ENCODE measurements at places on chromosomes 7 and 10.

- no peaks in the 10 kb centered on the region for H3K36me3 ChIP-seq
- no peak overlapping the region for H3K4me3 ChIP-seq
Measured at GRCh38 chr10:103042908-103043307, 124.8 kb downstream of the CNNM2 start.

- DNase-seq = no peak
- H3K27ac ChIP-seq = no peak overlapping the region
- peaks cover 10% of the 10 kb centered on the region for H3K4me1 ChIP-seq
- H3K4me3 ChIP-seq = no peak overlapping the region
- peaks cover 9% of the 10 kb centered on the region for H3K27me3 ChIP-seq
Measured at GRCh38 chr7:945147-945555, 9.3 kb downstream of the ADAP1 start.

GRCh38 chr10:110836706-110837105 is 35.0 kb upstream of the PDCD4 start:
- DNase-seq = no peak
- H3K4me3 ChIP-seq = no peak overlapping the region
- H3K36me3 ChIP-seq = no peaks in the 10 kb centered on the region
- no peaks in the 10 kb centered on the region for H3K27me3 ChIP-seq
- H3K4me1 ChIP-seq = peaks cover 19% of the 10 kb centered on the region

- H3K27ac ChIP-seq = no peak overlapping the region
- no peak for DNase-seq
- H3K36me3 ChIP-seq = peaks cover 8% of the 10 kb centered on the region
Measured at GRCh38 chr7:92956575-92956974, 120.2 kb upstream of the CDK6 start.

GRCh38 chr10:52644373-52645186 is 128.0 kb downstream of the MBL2 start:
- no peak overlapping the region for H3K4me3 ChIP-seq
- DNase-seq = no peak
- H3K27me3 ChIP-seq = no peaks in the 10 kb centered on the region
- peaks cover 5% of the 10 kb centered on the region for H3K4me1 ChIP-seq

- DNase-seq = no peak
- H3K27ac ChIP-seq = no peak overlapping the region
- no peaks in the 10 kb centered on the region for H3K36me3 ChIP-seq
- H3K4me1 ChIP-seq = no peaks in the 10 kb centered on the region
- H3K27me3 ChIP-seq = no peaks in the 10 kb centered on the region
Measured at GRCh38 chr7:41183741-41184140, 519.1 kb downstream of the INHBA start.

GRCh38 chr7:2568521-2569223 is 9.9 kb downstream of the IQCE start:
- no peak overlapping the region for H3K4me3 ChIP-seq
- peaks cover 1% of the 10 kb centered on the region for H3K4me1 ChIP-seq
- no peaks in the 10 kb centered on the region for H3K27me3 ChIP-seq
- no peaks in the 10 kb centered on the region for H3K36me3 ChIP-seq

DNA sequence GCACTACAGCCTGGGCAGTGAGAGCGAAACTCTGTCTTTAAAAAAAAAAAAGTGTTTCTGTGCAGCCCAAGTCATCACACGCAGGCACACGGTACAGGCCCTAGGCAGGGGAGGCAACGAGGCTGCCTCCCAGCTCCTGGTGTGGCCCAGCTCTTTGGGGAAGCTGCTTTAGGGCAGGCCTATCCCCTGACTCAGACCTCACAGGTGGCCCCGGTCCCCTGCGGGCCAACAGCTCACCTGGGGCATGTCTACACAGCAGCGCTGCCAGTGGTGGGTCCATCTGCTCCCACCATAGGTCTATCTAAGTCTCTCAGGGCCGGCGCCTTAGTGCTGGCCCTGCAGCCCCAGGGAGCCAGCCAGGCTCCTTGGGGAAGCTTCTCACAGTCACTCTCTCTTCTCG is 31.4 kb downstream of the ZAN start:
- H3K4me3 ChIP-seq = no peak overlapping the region
- H3K4me1 ChIP-seq = no peaks in the 10 kb centered on the region
- no peaks in the 10 kb centered on the region for H3K36me3 ChIP-seq
- no peak overlapping the region for H3K27ac ChIP-seq
- no peaks in the 10 kb centered on the region for H3K27me3 ChIP-seq

DNA sequence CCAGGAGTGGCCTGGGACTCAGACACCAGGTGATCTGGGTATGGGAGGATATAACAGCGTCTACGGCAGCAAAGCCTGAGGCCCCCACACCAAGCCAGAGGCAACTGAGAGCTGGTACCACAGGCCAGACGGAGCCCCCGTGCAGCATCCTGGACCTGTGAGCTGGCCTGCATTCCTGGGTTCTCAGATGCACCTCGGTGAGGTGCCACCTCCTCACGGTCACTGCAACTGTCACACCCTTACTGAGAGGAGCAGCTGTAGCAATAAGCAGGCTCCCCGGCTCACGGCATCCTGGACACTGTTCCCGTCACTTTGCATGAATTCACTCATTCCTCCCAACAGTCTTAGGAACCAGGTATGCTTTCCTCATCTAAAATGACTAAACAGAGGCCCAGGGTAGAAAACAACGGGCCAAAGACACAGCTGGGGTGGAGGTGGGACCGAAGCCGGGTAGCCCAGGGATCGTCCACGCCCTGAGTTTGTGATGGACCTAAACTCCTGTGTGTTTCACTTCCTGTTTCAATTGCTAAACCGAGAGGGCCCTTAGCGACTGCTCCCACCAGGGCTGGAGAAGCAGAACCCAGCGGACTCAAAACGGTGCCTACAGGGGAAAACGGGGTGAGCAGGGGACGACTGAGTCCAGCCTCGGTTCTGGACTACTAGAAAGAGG is 98.7 kb downstream of the CTBP2 start:
- H3K4me1 ChIP-seq = peaks cover 13% of the 10 kb centered on the region
- no peaks in the 10 kb centered on the region for H3K36me3 ChIP-seq
- H3K27ac ChIP-seq = no peak overlapping the region
- no peak for DNase-seq
- no peak overlapping the region for H3K4me3 ChIP-seq

GRCh38 chr10:61902445-61903220 is 1.1 kb downstream of the ARID5B start:
- H3K27me3 ChIP-seq = no peaks in the 10 kb centered on the region
- H3K36me3 ChIP-seq = peaks cover 12% of the 10 kb centered on the region
- H3K4me3 ChIP-seq = peak overlapping the region; percentile 94
- H3K4me1 ChIP-seq = peaks cover 43% of the 10 kb centered on the region
- peak overlapping the region; percentile 98 for H3K27ac ChIP-seq

GRCh38 chr10:74825371-74826141 is 844 bp upstream of the KAT6B start:
- peak; percentile 52 for DNase-seq
- peaks cover 8% of the 10 kb centered on the region for H3K36me3 ChIP-seq
- H3K4me3 ChIP-seq = peak overlapping the region; percentile 92
- peaks cover 55% of the 10 kb centered on the region for H3K4me1 ChIP-seq
- H3K27me3 ChIP-seq = no peaks in the 10 kb centered on the region
- peak overlapping the region; percentile 98 for H3K27ac ChIP-seq

DNA sequence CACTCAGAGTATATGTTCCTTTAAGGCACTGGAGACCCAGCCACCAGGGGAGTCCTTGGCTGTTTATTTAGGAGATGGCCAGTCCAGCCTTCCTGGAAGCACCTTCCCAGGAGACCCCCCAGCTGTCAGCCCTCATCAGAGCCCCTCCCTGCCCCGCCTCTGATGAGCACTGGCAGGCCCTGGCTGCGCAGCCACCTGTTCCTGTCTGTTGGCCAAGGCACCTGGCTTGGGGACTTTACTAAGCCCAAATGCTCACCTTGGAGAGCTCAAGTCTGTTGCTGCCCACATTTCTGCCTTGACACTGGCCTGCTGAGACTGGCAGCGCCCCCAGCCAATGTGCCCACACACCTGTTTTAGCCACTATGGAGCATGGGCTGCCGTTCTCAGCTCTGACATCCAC is 124.7 kb downstream of the ELMO1 start:
- H3K27ac ChIP-seq = no peak overlapping the region
- no peak overlapping the region for H3K4me3 ChIP-seq
- peaks cover 44% of the 10 kb centered on the region for H3K36me3 ChIP-seq
- no peak for DNase-seq
- no peaks in the 10 kb centered on the region for H3K27me3 ChIP-seq
- peaks cover 25% of the 10 kb centered on the region for H3K4me1 ChIP-seq

- no peak for DNase-seq
- H3K27me3 ChIP-seq = peaks cover 4% of the 10 kb centered on the region
- H3K27ac ChIP-seq = no peak overlapping the region
Measured at GRCh38 chr7:21850531-21851285, 95.0 kb downstream of the CDCA7L start.

GRCh38 chr7:149422914-149423301 is 38.0 kb downstream of the ZNF777 start:
- no peak for DNase-seq
- H3K4me3 ChIP-seq = peak overlapping the region; percentile 38
- peaks cover 2% of the 10 kb centered on the region for H3K4me1 ChIP-seq
- peaks cover 14% of the 10 kb centered on the region for H3K27me3 ChIP-seq
- H3K27ac ChIP-seq = no peak overlapping the region
- H3K36me3 ChIP-seq = no peaks in the 10 kb centered on the region

- H3K4me1 ChIP-seq = peaks cover 1% of the 10 kb centered on the region
- no peak overlapping the region for H3K27ac ChIP-seq
- H3K27me3 ChIP-seq = peaks cover 53% of the 10 kb centered on the region
- H3K4me3 ChIP-seq = peak overlapping the region; percentile 56
Measured at GRCh38 chr7:33904681-33905388, 504 bp upstream of the BMPER start.

DNA sequence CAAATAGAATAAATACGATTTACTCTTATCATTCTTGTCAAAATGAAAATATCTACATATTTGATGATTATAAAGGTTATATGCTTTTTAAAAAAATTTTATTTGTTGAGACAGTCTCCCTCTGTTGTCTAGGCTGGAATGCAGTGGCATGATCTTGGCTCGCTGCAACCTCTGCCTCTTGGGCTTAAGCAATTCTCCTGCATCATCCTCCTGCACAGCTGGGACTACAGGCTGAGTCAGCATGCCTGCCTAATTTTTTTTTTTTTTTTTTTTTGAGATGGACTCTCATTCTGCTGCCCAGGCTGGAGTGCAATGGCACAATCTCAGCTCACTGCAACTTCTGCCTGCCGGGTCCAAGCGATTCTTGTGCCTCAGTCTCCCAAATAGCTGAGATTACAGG is 48.9 kb downstream of the PUS7 start:
- H3K4me3 ChIP-seq = no peak overlapping the region
- H3K36me3 ChIP-seq = peaks cover 7% of the 10 kb centered on the region
- no peaks in the 10 kb centered on the region for H3K4me1 ChIP-seq
- no peak for DNase-seq

- H3K27me3 ChIP-seq = peaks cover 5% of the 10 kb centered on the region
- H3K4me3 ChIP-seq = no peak overlapping the region
- H3K36me3 ChIP-seq = no peaks in the 10 kb centered on the region
- no peak for DNase-seq
- no peaks in the 10 kb centered on the region for H3K4me1 ChIP-seq
Measured at GRCh38 chr7:115906731-115907130, 123.8 kb downstream of the TFEC start.

DNA sequence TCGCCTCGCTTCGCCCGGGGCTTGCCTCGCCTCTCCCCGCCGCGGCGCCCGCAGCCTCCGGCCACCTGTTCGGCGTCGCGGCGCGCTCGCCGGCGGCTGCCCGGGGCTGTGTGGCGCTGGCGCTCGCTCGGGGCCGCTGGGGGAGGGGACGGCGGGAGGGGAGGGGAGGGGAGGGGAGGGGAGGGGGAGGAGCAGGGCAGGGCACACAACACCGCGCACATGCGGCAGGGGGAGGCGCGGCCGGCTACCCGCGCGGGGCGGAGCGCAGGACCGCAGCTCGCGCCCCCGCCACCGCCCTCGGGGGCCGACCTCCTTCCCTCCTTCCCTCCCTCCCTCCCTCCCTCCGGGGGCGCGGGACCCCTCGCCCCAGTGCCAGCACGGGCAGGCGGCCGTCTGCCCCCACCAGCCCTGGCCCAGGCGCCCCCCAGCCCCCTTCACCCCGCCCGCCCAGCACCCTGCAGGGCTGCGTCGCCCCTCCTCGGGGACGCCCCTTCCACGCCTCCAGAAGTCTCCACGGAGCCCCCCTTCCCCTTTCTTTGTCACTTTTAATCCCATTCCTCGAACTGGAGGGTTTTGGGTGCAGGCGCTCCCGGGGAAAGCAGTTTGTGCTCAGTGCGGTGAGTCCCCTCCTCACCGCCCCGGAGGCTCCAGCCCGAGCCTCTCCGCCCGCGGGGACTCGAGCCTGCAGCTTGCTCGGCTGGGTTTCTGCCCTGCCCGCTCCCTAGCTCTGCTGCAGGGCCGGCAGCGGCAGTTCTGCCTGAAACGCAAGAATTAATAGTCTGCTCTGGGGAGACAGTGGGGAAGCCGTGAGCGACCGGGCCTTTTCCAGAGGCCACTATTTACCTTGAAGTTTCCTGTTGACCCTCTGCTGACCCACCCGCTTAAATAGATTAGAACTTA is at the start of gene PARD3:
Gene PARD3 (minus strand): TSS at position 112 of the 900 bp plus-strand sequence. CDS start 301 bp downstream, outside the sequence.
- H3K4me3 ChIP-seq = peak within 1 kb of the TSS; percentile 61
- no peaks in the 10 kb centered on the region for H3K36me3 ChIP-seq
- no peaks in the 10 kb centered on the region for H3K4me1 ChIP-seq
- no peak within 1 kb of the TSS for H3K27ac ChIP-seq

- no peaks in the 10 kb centered on the region for H3K27me3 ChIP-seq
- DNase-seq = no peak
- H3K36me3 ChIP-seq = peaks cover 25% of the 10 kb centered on the region
- H3K4me1 ChIP-seq = peaks cover 45% of the 10 kb centered on the region
Measured at GRCh38 chr7:39637963-39638485, 14.7 kb downstream of the RALA start.

- H3K4me3 ChIP-seq = no peak overlapping the region
- H3K36me3 ChIP-seq = peaks cover 8% of the 10 kb centered on the region
- DNase-seq = no peak
- peaks cover 5% of the 10 kb centered on the region for H3K4me1 ChIP-seq
Measured at GRCh38 chr7:27169658-27170425, 4.3 kb downstream of the HOXA10 start.

- H3K36me3 ChIP-seq = no peaks in the 10 kb centered on the region
- no peaks in the 10 kb centered on the region for H3K27me3 ChIP-seq
- DNase-seq = no peak
- H3K27ac ChIP-seq = no peak overlapping the region
- no peak overlapping the region for H3K4me3 ChIP-seq
- H3K4me1 ChIP-seq = no peaks in the 10 kb centered on the region
Measured at GRCh38 chr10:120657371-120657770, 193.8 kb upstream of the WDR11 start.

DNA sequence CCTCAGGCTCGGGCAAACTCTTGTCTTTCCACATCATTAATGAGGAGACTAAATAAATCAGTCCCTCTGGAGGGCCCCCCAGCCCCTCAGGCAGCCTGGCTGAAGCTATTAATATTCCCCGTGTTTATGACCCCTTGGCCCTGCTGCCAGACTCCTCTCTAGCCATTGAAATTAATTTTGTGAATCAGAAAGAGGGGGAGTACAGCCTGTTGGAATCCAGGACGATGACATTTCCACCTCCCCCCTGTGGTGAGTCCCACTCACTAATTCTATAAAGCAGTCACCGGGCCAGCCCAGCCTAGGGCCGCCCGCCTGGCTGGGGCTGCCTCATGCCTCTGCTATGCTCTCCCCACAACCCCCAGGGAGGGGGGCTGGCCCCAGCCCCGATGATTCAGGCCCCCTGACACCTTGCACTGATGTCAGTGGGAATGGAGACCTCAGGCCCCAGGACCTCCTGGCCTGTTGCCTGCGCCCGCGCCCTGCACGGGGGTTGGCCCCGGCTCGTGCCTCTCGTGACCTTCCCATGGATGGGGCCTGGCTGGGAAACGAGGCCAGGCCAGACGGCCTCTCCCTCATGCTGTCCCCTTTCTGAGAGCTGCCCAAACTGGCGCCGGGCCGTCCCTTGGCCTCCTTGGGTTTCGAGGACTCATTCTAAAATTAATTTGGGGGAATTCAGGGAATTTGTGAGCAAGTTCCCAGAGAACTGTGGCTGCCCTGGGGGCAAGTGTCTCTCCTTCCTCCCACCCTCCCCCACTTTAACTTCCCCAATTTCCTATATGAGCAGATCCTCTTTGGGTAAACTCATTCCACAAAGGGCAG is 34.0 kb downstream of the TMEM270 start:
- peaks cover 2% of the 10 kb centered on the region for H3K27me3 ChIP-seq
- H3K27ac ChIP-seq = no peak overlapping the region
- H3K4me1 ChIP-seq = peaks cover 3% of the 10 kb centered on the region
- H3K4me3 ChIP-seq = no peak overlapping the region
- H3K36me3 ChIP-seq = no peaks in the 10 kb centered on the region

All from T-helper 2 cell treated with Interferon-gamma antibody and Interleukin-4, amounts not matched to agents 5 μg/mL and 100 μg/mL, for 36 hours (primary cell).